Bronchial epithelial cell (primary cell): ENCODE measurements at places on chromosomes 4 and X.
A peak's percentile ranks its signal among the peaks of the same experiment; 100 is the strongest.

DNA sequence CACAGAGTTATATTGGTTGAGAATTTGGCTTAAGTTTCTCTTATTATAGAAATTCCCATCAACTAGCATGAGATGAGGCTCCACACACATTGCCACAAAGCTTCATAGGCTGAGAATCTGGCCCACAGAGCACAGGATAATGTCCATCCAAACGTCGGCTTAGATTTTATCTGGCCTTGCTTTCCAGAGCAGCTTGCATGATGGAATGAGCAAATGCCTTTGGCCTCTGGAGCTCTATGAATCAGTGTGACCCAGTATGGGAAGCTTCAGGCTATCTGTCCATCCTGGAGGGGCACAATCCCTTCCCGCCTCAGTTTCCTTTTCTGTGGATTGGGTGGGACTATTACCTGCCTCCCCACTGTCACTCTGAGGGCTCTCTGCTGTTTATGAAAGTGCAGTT lies 131.5 kb upstream of the NDP start:
- DNase-seq: no peak

- DNase-seq: no peak
These were observed 117.6 kb upstream of the BMPR1B start for GRCh38 chr4:94640151-94640550.

- DNase-seq: no peak
These were observed 17.2 kb upstream of the SH3TC1 start for GRCh38 chr4:8181844-8182243.

- no peak for DNase-seq
These were observed 18.6 kb downstream of the BLTP1 start for GRCh38 chr4:122170775-122171174.

DNA sequence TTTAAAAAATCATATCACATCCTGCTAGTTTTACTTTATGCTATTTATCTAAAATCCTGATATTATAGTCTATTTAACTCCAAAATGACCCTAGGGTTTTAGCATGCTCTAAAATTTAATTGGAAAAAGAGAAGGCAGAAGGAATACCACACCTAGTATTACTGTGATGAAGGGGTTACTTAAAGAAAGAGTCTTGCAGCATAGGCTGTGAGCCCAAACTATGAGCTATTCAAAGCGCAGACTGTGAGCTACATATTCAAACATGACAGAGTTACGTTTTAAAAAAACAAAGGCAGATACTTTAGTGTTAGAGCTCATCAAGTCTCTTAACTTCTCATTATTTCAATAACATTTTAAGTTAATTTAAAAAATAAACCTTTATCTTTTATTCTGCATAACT lies 247.7 kb upstream of the ETNPPL start:
- DNase-seq: no peak

- DNase-seq: no peak
These were observed 566 bp downstream of the ATP11C start for GRCh38 chrX:139932073-139932900.

DNA sequence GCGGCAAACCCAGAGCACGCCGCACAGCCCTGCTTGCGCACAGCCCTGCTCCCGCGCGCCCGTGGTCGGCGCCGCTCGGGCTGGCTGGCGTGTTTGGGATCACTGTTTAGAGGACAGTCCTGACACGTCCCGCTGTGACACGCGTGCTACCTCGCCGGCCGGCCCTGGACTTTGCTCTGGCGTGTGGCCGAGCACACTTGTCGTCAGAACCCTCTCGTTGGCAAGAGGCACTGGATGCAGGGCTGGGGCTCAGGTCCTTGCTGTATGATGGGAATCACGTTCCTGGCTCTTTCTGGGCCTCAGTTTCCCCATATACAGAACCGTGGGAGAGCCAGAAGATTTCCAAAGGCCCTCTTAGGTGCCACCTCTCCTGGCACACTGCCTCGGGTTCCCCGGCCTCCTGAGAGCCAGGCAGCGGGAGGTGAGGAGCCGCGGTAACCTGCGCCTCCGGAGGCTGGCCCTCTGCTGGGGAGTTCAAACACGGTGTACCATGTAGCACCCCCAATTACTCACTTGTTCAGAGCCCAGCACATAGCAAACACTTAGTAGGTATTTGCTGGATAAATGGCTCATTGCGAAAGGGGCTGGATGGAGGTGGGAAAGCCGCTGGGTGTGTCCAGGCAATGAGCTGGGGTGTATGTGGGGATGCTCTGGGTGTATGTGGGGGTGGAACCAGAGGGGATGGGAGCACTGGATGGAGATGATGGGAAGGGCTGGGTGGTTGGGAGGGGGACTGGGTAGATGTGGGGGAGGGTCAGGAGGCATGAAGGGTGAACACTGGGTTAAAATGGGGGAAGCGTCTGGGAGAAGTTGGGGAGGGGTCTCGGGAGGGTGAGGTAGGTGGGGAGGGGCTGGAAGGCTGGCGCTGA lies 76.6 kb downstream of the HTRA3 start:
- no peak for DNase-seq

GRCh38 chrX:69313617-69314290 lies 148.5 kb upstream of the PJA1 start:
- DNase-seq: no peak

- DNase-seq: no peak
These were observed 118.3 kb downstream of the MGST2 start for GRCh38 chr4:139783741-139784484.

DNA sequence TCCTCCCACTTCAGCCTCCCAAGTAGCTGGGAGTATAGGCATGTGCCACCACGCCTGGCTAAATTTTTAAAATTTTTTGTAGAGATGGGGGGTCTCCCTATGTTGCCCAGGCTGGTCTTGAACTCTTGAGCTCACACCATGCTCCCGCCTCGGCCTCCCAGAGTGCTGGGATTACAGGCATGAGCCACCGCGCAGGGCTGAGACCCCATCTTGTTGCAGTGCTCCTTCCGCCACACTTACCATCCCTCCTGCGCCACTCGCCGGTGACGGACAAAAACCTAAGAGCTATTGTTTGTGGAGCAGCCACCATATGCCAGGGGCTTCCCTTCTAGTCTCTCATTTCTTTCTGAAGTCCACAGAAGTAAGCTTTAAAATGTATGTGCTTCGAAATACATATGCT lies 34.5 kb downstream of the NSG1 start:
- no peak for DNase-seq

GRCh38 chrX:41703574-41704029 lies 14.8 kb downstream of the GPR34 start:
- no peak for DNase-seq

GRCh38 chrX:104419211-104419610 lies 146.8 kb upstream of the IL1RAPL2 start:
- DNase-seq: peak; percentile 88

GRCh38 chr4:6561173-6561516 lies 13.8 kb upstream of the MAN2B2 start:
- no peak for DNase-seq

GRCh38 chr4:121726642-121727268 lies 30.0 kb upstream of the ANXA5 start:
- peak; percentile 78 for DNase-seq

- no peak for DNase-seq
These were observed 132.1 kb upstream of the PCDH18 start for GRCh38 chr4:137664416-137664815.

DNA sequence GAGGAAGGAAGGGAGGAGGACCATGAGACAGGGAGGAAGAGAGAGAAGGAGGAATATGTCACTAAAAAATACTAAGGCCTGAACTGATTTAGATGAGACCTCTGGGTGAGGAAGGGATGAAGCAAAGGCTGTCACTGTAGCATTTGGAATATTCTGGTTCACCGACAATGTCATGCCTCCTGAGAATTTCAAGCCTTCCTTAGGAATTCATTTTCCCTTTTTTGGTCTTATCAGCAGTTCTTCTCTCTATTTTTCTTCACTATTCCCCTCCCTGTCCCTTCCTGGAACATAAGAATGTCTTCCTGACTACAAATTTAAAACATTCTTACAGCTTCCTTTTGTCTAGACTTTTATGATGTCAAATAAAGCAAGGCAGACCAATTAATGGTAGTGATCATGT lies 527.8 kb downstream of the INPP4B start:
- no peak for DNase-seq

DNA sequence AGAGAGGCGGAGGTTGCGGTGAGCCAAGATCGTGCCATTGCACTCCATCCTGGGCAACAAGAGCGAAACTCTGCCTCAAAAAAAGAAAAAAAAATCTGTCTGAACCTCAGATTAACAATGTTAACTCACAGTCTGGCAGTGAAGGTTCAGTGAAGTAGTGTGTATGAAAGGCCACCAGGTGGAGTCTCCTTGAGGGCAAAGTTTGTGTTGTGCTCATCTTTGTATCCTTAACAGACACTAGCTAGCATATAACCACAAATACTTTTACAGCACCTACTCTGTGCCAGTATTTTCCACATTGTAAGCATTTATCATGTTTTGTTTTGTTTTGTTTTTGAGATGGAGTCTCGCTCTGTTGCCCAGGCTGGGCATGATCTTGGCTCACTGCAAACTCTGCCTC lies 46.0 kb upstream of the MGST2 start:
- DNase-seq: peak; percentile 43

- no peak for DNase-seq
These were observed 65.8 kb downstream of the TEC start for GRCh38 chr4:48203819-48204218.

DNA sequence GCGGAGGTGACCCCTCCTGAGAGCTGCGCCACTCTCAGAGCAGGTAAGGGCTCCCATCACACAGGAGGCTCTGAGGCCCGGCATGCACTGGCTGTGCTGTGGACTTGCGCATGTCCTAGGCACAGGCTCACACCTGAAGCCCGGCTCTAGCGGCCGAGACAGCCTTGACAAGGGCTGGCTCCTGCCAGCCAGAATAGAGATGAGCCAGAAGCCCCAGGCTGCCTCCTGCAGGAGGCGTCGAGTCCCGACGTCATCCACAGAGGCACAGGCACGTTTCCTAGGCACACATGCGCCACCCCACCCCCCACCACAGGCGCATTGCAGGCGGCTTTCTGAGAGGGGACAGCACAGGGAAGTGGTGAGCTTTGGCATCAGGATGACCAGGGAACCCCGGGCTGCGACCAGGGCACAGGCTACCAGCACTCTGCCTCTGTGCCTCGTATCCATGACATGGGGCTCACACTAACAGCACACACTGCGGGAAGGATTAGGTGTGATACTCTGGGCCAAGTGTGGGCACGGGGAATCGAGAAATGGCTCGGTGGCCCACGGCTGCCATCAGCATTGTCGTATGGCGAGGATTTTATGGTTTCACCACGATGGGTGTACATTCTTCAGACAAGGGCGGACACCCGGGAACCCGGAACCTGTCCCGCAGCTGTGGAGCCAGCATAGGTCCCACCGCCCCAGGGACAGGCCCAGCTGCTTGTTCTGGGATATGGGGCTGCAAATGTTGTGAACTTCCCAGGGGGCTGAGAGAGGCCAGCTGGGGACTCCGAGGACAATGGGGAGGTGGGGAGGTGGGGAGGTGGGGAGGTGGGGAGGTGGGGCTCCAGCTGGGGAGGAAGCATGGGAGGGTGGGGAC lies 90.7 kb upstream of the ADRA2C start:
- no peak for DNase-seq

DNA sequence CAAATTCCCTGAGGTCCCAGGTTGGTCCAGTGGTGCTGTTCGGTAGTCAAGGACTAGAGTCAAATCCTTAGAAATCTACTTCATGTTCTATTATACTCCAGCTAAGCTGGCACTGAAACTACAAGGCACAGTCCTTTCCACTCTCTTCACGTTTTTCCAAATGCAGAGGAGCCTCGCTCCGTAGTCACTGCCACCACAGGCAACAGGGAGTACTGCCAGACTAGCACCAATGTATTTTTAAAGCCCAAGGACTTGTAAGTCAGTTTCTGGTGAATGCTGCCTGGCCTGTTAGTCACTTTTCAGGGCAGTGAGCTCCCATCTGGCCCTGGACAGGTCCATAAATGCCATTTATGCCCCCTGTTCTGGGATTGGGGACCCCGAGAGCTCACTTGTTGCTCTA lies 323.5 kb downstream of the FAM47A start:
- DNase-seq: no peak

DNA sequence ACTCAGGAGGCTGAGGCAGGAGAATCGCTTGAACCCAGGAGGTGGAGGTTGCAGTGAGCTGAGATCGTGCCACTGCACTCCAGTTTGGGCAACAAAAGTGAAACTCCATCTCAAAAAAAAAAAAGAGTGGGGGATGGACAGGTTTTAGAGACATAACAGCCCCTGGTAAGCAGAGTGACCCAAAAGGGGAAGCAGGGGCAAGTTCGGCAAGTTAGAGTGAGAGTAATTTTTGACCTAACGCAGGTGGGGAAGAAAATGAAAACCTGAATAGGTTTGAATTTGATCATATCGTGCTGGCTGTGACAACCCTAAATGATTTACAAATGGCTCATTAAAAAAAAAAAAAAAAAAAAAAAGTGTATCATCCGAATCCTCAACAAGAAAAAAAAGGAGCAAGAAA lies 25.7 kb upstream of the TMEM131L start:
- no peak for DNase-seq

DNA sequence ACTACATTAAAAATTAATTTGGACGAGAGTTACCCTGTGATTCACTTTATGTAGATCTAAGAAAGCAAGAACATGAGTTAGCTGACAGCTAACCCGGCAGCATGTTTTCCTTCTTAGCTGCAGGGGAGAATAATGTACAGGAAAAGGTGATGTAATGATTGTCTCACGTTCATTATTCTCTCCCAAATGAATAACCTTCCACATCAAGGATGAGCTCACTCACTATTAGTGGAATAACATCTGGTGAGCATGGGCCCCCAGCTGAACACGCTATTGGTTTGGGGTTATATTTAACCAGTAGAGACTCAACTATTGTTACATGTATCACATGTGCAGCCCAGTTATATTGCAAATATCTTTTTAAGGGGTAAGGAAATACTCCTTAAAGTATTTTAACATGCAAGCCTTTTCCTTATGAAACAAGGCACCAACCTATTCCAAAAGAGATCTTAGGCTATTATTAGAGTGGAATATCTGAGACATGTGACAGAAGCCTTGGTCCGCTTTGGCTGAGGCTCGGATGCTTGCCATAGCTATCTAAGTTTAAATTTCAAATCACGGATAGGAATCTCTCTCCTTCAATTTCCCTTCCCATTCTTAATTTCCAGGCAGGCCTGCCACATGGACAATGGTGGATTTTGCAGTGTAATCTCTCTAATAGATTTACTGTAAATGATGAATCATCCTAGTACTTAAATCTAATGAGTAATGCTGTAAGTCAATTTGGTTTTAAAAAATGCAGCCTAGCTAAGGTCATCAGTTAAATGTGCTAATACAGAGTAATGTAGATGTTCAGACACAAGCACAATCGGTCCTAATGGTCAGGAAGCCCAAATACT lies 99.0 kb upstream of the OTUD4 start:
- DNase-seq: peak; percentile 94

DNA sequence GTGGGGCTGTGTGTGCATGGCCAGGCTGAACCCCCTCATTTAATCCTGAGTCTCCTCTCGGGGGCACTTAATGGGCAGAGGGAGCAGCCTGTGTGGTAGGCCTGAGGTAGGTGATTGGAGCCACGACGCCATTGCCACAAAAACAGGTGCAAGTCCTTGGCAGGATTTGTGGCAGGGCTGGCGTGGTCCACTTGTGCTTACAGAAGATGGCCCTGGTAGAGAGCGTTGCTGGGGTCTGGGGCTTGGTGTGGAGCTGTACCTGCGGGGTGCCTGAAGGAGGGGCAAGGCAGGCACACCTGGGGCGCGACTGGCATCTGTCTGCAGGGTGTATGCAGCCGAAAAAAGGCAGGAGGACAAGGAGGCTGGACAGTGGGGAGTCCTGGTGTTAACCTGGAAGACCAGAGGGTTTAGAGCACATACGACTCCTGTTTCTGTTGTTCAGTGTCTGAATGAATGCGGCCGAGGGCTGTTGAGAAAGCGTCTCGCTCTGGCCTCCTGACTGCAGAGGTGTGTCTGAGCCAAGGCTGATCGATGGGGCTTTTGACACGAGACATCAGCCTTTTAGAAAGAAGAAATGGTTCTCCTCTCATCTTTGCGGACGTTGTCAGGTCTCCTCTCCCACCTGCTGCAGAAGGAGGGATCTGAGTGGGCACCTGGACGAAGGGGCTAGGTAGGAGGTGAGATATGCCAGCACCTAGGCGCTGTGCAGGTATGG lies 52.0 kb downstream of the TBC1D14 start:
- no peak for DNase-seq
